ENCODE measurements at places on chromosomes 11 and 22.

- DNase-seq, result peak; percentile 58
These were observed 1.3 kb downstream of the FADD start for GRCh38 chr11:70204466-70204799.

DNA sequence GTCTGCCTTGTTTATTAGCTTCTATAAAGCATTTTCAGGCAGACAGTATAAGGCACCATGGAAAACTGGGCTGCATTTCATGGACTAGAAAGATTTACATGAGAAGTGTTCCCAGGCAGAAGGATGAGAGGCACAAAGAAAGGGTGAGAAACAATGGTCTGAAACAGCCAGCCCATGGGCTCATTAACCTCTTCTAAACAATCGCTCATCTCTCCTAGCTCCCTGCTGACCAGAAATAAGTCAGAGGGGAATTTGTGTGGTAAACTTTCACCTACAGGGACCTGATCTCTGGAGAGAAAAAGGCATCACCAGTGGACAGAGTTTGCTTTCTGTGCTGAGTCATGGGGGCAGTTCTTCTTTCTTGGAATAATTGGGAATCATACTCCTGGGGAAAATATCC, 51.8 kb upstream of the KIRREL3 start:
- DNase-seq, result no peak

- no peak for DNase-seq
These were observed 1.4 kb downstream of the SGSM1 start for GRCh38 chr22:24807284-24807950.

DNA sequence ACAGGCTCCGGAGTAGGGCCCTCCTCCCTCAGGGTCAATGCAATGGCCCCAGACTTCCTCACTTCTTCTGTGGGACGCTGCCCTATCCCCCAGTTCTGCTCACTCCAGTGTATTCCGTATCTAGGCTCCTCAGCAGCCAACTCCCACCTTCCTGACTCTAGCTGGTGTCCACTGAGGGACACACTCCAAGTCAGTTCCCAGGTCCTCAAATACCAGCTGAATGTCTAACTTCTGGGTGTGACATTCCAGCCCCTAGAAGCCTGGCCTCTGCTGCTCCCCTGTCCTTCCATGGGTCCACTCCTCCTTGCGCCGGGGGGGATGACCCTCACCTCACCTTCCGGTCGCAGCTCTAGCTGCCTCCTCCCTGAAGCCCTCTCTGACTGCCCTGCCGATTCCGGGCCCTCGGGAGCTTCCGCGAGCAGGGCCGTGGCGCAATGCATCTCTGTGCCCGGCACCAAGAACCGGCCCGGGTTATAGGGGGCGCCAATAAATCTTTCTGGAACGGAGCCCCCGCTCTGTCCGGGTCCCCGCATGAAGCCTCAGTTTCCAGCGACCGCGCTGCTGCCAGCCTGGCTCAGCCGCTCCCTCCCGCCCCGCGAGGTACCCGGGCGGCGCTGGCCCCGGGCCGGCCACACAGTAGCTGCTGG, 15.4 kb downstream of the BAD start:
- DNase-seq, result peak; percentile 70

DNA sequence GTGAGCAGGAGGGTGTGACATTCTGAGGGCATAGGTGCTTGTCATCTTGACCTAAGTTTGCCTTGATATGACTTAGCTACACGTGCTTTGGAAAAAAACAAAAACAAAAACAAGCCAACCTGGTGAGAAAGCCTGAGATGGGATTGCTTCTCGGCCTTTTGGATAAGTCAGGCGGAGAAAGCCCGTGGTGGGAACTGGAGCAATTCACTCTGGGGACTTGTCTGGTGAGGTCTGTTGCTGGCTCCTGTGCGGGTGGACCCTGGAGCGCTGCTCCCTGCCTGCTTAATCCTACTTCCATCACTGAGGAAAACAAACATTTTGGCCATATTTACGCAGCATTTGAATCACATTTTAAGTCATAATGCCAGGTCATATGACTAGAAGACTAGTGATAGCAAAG, 100.3 kb downstream of the SNX19 start:
- no peak for DNase-seq

DNA sequence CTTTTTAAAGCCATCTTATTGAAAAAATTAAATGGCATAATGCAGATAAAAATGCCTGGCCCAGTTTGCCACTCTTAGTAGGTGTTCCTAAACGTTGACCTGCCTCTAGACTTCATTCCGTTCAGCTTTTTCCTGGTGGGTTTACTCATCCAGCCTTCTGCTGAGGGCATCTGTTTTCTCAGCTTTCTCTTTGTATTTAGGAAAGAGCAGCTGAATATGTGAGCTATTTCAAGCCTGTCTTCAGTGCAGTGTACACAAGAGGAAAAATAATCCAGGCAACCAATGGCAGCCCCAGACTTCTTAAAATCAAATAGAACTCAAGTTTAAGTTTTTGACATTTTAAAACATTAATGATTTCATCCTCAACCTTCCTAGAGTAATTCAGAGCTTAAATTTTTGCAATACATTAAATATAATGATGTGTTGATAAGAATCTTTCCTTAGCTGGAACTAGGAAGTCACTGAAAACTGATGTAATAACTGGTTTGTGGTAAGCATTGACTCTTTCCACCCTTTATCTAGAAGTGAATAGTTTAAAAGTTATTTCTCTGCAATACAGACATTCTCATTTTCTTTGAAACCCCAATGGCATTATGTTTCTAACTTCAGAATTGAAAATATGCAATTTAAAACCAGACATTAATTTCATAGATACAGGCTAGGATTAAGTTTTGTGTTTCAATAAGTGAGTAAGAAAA, 165.4 kb downstream of the AASDHPPT start:
- DNase-seq, result no peak

DNA sequence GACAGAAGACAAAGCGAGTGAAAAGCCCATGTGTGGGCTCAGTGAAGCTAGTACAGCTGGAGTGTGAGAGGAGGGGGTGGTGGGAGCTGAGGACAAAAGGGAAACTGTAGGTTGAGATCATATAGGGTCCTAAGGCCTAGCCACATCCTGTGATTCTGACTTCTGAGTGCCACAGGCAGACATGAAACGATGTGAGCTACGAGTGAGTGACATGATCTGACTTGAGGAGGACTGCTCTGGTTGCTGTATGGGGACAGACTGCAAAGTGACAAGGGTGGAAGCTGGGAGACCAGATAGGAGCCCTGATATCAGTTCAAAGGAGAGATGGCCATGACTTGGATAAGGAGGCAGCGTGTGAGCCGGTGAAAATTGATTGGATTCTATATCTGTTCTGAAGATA, 85.4 kb downstream of the MICAL2 start:
- DNase-seq, result peak; percentile 72

DNA sequence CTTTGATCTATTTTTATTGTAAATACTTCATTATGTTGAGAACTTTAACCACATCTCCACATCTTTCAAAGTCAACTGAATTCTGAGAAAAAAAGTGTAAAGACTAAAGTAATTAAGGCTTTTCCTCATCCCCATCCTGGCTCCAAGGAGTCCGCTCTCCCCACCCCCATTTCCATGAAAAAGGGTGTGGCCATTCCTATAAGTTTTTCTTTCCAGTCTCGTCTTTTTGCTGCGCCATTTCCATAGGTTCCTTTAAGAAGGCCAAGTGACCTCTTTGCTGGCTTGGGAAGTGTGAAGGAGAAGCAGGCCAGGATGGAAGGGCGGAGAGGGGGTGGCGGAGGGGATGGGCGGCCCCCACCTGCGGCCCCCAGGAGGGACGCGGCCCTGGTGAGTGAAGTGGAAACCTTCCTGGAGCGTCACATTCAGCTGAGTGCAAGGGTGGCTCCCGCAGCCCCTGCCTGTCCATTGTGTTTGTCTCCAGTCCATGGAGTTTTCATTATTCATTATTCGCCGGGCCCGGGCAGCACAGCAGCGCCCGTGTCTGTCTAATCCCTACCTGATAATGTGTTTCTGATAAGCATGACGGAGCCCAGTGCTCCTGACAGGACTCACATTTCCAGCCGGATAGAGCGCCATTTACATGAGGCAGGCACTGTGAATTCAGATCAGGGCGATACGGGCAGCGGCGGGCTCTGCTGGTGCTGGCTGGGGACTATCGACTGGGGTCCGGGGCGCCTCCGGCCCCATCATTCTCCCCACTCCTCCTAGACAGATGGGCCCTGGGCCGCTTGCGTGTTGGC, 739.8 kb downstream of the OPCML start:
- no peak for DNase-seq

DNA sequence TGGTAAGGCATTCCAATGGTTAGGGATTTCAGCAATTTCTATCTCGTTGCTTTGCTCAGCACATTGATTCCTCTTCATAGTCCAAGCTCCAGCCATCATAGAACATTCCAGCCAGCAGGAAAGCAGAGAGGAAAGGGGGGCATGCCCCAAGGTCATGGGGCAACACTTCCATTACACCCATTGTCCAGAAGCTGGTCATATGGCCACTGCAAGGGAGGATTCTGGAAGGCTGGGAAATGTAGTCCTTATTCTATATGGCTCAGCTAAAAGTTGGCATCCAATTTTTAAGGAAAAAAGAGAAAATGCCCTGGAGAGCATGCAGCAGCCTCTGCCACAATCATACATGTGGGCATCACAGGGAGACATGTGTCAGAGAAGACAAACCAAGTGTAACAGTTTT, 47.1 kb upstream of the RCN1 start:
- DNase-seq, result no peak

- no peak for DNase-seq
These were observed 2.9 kb upstream of the WDR74 start for GRCh38 chr11:62842171-62842741.

- no peak for DNase-seq
These were observed 20.9 kb upstream of the NXPE4 start for GRCh38 chr11:114616516-114616915.

- DNase-seq, result no peak
These were observed 277.4 kb upstream of the NARS2 start for GRCh38 chr11:78851878-78852586.

DNA sequence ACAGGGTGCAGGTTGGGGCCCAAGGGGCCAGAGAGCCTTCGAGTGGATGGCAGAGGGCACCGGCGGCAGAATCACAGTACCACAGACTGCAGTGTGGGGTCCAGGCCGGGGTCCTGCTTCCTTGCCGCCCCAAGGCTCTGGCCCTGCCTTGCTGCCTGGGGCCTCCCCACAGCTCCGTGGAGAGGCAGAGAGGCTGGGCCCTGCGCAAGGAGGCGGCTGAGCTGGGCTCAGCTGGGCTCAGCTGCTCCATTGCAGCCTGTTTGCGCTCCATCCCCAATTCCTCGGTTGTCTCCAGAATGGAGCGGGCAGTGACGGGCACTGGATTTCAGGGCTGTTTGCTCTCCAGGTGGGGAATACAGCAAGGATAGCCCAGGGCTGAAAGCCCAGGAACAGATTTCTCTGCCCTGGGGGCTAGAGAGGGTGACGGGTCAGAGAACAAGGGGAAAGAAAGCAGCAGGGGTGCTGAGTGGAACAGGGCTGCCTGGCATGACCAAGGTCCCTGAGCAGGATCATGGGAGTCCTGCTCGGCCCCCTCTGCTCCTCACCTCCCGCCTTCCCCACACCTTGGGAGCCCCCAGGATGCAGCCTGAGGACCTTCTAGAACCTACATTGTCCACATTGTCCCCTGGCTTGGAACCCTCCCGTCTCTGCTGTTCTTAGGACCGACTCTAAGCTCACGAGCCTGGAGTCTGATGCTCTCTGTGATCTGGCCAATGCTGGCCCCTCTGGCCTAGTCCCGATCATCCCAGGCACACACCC, 18.9 kb downstream of the MRGPRG start:
- no peak for DNase-seq

DNA sequence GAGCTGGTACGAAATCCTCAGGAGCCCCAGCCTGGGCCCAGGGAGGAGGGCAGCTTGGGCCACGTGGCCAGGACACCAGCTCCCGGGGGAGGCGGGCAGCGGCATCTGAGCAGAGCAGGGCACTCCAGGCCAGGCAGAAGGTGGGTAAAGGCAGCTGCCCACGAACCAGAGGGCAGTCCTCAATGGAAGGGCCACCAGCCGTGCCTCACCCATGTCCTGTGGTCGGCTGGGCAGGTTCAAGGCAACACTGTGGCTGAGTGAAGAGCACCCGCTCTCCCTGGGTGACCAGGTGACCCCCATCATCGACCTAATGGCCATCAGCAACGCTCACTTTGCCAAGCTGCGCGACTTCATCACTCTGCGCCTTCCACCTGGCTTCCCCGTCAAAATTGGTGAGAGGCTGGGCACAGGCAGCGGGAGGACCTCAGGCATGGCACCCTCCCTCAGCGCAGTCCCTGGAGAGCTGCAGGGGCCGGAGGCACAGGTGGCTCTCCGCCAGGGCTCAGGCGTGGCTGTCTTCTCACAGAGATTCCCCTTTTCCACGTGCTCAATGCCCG, 2.5 kb upstream of the SSH3 start:
- DNase-seq, result no peak

GRCh38 chr11:105078283-105078682, 33.1 kb upstream of the CARD16 start:
- no peak for DNase-seq

- no peak for DNase-seq
These were observed 68.0 kb downstream of the PGR start for GRCh38 chr11:101061606-101062005.

DNA sequence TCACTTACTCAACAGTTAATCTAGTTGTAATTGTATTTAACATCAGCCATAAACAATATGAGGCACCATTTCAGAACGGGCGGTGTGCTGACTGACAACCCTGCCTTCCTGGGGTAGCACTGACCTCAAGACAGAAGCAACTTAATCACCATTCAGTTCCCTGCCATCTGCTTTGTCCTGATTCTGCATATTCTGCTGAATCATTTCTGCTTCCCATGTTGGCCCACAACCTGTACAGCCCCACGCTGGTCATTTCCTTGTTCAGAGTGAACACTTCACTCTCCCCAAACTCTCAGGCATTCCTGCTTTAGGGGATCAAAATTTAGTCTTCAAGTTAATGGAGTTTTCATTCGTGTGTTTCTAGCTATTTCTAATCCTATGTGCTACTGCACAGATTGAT, 132.3 kb upstream of the ZBED5 start:
- DNase-seq, result no peak

- DNase-seq, result no peak
These were observed 107.7 kb downstream of the ELP4 start for GRCh38 chr11:31617246-31617645.

GRCh38 chr11:45328726-45329125, 42.6 kb upstream of the SYT13 start:
- no peak for DNase-seq

DNA sequence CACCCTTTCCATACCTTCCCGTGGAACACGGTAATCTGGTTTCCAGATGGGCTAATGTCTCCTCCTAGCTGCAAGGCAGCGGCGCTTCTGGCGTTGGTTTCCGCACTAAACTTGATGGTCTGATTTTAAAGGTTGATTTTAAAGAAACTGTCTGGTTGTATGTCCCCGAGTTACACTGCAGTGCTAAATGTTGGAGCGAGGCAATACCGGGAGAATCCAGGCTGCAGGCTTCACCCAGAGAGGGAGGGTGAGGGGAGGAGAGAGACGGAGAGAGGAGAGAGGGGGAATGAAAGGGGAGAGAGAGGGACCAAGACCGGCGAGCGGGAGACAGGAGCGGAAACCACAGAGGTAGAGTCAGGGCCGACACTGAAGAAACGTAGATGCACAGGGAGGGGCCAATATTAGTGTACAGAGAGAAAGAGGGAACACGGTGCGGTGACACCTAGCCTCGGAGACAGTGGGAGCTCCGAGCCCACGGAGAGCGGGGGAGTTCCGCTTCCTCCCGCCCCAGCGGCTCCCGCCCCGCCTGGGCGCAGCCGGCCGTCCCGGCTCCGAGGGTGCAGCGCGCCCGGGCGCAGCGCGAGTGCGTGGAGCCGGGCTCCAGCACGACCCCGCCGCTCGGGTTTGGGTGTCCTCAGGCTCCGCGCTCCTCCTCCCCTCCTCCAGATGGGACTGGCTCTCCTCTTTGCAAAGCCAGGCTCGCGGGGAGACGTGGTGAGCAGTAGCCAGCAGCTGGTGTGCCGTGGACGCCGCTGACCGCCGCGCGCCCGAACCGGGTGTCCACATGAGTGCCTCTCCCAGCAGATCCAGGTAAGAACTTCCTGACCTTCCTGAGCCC, 71.9 kb upstream of the GRAMD1B start:
- no peak for DNase-seq
